ENCODE measurements at places on chromosomes 7 and 10.

DNA sequence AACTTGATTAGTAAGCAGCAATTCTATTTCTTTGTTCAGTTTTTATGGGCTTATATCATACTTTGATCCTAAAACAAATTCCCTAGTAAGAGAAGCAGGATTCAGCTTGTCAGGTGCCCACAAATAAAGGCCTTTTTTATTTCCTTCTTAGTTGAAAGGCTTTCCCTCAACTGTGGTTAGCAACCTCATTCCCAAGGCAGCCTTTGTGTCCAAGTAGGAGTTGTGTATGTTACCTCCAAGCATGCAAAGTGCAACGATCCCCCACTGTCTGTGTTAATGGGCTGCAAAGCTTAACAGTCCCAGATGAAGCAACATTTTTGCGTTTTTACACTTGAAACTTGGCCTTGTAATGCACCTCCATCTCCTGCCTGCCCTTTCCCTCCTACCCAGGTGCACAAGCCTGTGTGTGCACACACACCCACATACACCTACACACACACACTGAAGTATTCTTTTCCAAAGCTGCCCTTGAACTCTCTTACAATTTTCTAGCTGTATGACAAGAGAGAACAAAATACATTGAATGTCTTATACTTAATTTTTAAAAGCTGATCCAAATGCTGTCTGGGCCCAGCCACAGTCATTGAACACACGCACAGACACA lies 278.2 kb downstream of the SNX13 start:
- no peak for DNase-seq

DNA sequence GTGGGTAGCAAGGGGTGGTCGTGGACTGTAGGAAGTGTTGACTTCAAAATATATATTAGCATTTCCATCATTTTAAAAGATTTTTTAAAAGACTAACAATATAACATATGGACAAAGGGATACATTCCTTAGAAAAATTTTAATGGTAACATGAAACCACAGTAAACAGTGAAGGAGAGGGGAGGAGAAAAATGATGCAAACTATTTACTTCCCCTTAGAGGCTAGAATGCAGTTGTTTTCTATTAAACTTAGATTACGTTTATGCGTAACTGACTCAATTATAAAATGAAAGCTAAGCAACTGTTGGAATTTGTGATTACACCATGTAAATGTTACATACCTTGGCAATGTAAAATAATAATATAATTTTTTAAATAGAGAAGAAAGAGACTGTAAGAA lies 41.3 kb downstream of the CALD1 start:
- no peak for DNase-seq

- peak; percentile 11 for DNase-seq
Observed at GRCh38 chr10:68301790-68302502, 29.9 kb upstream of the HNRNPH3 start.

- DNase-seq, result no peak
Observed at GRCh38 chr7:31290601-31291000, 49.9 kb downstream of the NEUROD6 start.

DNA sequence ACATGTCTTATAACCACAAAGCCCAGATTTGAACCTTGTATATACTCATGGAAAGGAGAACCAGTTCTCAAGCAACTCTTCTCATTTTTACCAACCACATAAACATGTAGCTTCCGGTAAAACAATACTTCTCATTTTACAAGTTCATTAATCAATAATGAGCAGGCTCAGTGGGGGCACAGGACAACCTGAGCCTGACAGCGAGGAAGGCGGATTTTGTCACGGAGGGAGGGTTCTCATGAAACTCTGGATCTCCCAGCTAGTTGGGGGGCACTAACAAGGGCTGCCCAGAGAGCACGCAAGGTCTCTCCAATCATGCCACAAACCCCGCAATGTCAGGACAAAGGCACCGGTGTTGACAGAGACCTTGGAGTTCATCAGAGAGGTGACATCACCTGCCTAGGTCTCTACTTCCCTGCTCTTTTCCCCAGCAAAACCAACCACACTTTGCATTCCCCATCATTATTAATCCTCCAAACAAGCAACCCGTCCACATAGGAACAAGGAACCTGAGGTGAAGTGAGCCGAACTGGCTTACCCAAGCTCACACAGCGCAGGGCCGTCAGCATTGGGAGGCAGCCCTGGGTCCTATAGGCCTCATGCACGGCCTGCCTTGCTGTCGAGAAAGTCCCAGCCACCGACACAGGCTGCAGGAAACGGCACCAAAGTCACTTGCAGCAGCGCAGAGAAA lies 192.1 kb upstream of the KLF14 start:
- no peak for DNase-seq

Data from GM18507 (cell line).